NCI-H1436 (cell line): ENCODE measurements at places on chromosomes 6 and 20.

- peak; percentile 81 for DNase-seq
Observed at GRCh38 chr20:32203356-32204204, 4.0 kb downstream of the PLAGL2 start.

DNA sequence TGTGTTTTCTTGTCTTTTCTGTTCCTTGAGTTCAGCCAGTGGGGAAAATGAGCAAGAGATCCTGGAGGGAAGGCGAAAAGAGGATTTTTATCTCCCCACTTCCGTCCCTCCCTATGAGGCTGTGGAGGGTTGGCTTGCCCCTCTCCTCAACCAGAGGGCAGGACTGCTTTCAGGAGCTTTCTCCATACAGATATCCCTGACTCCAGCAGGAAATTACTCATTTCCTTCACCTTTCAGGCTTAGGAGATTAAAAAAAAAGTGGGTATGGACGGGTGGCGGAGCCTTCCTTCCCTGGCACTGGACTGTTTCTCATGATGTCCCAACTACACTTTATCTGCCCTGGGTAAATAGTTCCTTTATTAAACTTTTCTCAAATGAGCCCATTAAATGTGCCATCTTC is 241.2 kb downstream of the FRK start:
- DNase-seq, result no peak

- DNase-seq, result no peak
Observed at GRCh38 chr6:124775121-124775520, 187.1 kb upstream of the RNF217 start.

- no peak for DNase-seq
Observed at GRCh38 chr6:46244670-46245069, 73.9 kb upstream of the ENPP5 start.

- no peak for DNase-seq
Observed at GRCh38 chr6:22029171-22029570, 267.7 kb downstream of the PRL start.

DNA sequence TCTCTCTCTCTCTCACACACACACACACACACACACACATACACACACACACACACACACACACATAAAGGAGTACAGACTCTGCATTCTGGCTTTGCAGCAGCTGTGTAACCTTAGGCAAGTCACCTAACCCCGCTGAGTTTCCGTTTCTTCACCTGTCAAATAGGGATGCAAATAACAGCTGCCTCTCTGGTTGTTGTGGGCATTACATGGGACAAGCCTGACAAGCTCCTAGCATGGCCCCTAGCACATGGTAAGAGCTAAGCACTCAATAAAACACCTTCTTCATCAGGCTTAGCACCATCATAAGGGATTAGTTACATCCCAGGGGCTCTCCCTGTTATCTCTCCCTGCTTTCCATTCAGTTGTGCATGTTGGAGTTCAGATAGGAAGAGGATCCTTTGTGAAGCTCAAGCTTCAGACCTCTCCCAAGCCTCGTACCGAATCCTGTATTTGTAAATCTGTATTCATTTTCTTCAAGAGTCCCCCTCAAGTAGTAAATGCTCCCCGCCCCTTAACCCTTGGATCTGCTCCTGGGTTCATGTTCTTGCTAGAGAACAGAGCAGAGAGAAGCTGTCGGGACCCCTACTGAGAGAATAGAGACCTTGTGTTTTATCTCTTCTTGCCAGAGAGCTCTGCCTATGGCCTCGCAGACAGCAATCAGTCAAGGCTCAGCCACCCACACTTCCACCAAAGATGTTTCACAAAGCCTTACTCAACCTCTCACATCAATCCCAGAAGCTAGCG is 2.2 kb downstream of the SLC13A3 start:
- no peak for DNase-seq

- DNase-seq, result no peak
Observed at GRCh38 chr6:25239498-25239897, 39.7 kb upstream of the CARMIL1 start.

DNA sequence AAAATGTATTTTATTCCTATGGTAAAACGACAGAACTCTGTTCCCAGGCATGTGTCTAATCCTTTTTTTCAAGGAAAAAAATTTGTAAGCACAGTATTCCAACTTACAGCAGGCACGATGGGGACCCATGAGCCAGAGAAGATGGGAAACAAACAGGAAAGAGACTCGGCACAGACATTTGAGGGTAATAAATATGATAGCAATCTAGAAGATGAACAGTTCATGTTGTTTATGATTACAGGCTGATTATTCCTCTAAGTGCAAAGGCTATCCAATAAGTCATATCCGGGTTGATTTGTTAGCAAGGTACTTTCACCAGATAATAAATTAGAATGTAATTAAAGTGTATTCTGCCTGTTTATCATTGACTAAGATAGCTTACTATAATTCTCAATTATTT is 43.2 kb downstream of the PDSS2 start:
- DNase-seq, result no peak
